ENCODE measurements at places on chromosomes 12 and 14.

DNA sequence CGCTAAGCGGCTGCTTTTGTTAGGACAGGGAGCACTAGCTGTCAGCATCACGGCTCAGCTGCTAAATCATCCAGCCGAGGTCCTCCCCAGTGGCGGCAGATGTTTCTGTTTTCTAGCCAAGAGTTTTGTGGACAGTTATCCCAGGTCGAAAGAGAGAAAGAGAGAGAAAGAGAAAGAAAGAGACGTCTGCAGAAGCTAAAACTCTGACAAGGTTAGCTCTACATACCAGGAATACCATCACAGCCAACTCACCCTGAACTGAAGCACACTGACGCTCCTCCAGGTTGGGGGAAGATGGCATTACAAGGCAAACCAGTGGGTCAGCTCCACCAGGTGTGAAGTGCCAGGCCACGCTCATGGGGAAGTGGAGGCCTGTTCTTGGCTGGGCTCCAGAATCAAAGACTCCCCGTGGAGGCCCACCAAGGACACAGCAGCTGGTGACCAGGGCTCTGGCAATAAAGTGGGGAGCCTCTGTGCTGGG, 64.9 kb upstream of the DICER1 start:
- H3K27me3 ChIP-seq: peaks cover 10% of the 10 kb centered on the region
- no peaks in the 10 kb centered on the region for H3K36me3 ChIP-seq
- peak overlapping the region; percentile 43 for H3K27ac ChIP-seq

GRCh38 chr12:124413401-124413800, 118.5 kb downstream of the RFLNA start:
- peaks cover 35% of the 10 kb centered on the region for H3K4me1 ChIP-seq
- no peak overlapping the region for H3K4me3 ChIP-seq
- peaks cover 23% of the 10 kb centered on the region for H3K36me3 ChIP-seq
- H3K27me3 ChIP-seq: peaks cover 2% of the 10 kb centered on the region
- H3K27ac ChIP-seq: no peak overlapping the region

DNA sequence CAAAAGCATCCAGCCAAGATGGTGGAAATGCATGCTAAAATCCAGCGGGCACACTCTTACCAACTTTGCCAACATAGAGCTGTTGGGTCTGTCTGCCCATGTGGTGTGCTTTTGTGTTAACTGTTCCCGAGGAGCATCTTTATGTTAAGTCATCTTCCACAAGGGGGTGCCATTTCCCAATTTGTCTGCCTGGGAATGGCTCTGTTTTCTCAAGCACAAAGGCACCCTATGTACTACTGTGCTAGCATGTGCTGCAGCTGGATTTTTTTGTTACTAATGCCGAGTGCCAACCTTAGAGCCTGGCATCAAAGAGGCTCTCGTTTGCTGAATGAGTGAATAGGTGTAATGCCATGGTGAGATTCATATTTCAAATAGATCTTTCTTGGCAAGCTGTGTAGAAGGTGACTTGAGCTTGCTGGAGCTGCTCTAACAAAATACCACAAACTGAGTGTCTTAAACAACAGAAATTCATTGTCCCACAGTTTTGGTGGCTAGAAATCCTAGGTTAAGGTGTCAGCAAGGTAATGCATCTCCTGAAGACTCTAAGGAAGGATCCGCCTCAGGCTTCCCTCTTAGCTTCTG, 74.3 kb downstream of the TRHDE start:
- DNase-seq: peak; percentile 75
- H3K36me3 ChIP-seq: no peaks in the 10 kb centered on the region
- peaks cover 16% of the 10 kb centered on the region for H3K4me1 ChIP-seq
- peaks cover 4% of the 10 kb centered on the region for H3K27me3 ChIP-seq

- peaks cover 10% of the 10 kb centered on the region for H3K4me1 ChIP-seq
- peak; percentile 2 for DNase-seq
- H3K27me3 ChIP-seq: peaks cover 3% of the 10 kb centered on the region
- no peak overlapping the region for H3K4me3 ChIP-seq
Observed at GRCh38 chr12:16076557-16076956, 165.4 kb downstream of the DERA start.

GRCh38 chr12:43880547-43880946, 44.7 kb downstream of the TMEM117 start:
- no peak overlapping the region for H3K4me3 ChIP-seq
- no peaks in the 10 kb centered on the region for H3K27me3 ChIP-seq
- peak overlapping the region; percentile 86 for H3K27ac ChIP-seq
- H3K36me3 ChIP-seq: no peaks in the 10 kb centered on the region

DNA sequence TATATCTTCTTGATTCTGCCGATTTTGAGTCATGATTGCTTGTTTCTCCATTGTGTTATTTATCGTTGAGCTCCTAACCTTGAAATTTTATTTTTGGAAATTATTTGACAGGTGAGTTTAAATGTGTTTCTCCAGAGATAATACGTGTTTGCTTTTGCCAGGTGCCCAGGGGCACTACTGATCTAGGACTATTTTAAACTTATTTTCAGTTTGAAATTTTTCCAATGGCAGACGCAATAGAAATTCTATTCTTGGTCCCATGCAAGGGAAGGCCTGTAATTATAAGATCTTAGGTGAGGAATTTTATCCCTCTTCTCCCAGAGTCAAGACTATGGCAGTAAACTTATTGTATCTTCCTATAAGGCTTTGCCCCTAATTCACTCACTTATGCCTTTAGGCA, 252.8 kb downstream of the AEBP2 start:
- H3K27ac ChIP-seq: no peak overlapping the region
- H3K4me1 ChIP-seq: no peaks in the 10 kb centered on the region
- H3K36me3 ChIP-seq: no peaks in the 10 kb centered on the region
- no peak overlapping the region for H3K4me3 ChIP-seq
- no peak for DNase-seq

DNA sequence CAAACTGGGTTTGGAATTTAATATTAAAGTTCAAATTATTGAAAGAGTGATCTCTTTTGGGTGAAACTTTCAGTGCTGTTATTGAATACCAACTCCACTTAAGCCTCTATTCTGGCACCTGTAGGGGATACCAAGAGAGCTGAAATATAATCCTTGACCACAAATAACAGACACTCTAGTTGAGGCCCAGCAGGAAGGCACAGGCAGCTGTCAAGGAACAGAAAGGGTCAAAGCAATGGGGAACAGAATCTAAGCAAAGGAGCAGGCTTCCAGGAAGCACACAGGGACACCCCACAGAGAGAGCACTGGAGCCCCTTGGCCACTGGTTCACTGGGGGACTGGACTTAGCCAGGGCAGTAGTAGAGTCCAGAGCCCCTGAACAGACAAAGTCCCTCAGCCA, 120.9 kb upstream of the SFSWAP start:
- H3K36me3 ChIP-seq: no peaks in the 10 kb centered on the region
- no peak overlapping the region for H3K27ac ChIP-seq
- H3K27me3 ChIP-seq: peaks cover 14% of the 10 kb centered on the region

GRCh38 chr12:127268213-127268612, 998.8 kb upstream of the TMEM132C start:
- no peak overlapping the region for H3K4me3 ChIP-seq
- DNase-seq: no peak
- H3K27me3 ChIP-seq: peaks cover 20% of the 10 kb centered on the region
- H3K36me3 ChIP-seq: no peaks in the 10 kb centered on the region

Measured in nephron progenitor cell (in vitro differentiated cells).